ENCODE measurements at places on chromosomes 6 and 20.

GRCh38 chr6:30810813-30811339, 66.5 kb upstream of the IER3 start:
- no peak for DNase-seq

DNA sequence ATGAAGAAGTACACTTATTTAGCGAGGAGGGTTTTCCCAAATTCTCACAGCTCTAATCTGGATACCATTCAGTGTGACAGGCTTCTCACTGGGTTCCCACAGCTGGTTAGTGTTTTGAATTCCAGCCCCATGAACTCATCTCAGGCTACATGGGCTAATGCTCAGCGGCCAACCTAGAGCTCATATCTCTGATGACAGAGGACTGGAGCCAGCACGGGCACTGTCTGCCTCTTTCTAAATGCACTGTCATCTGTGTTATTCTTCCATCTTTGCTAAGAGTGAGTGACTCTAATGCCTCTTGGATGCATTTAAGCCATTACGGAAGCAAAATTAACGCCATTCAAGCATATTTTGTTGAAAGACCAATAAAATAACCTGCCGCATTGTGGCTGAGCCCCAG, 308.9 kb upstream of the JAG1 start:
- peak; percentile 86 for DNase-seq

DNA sequence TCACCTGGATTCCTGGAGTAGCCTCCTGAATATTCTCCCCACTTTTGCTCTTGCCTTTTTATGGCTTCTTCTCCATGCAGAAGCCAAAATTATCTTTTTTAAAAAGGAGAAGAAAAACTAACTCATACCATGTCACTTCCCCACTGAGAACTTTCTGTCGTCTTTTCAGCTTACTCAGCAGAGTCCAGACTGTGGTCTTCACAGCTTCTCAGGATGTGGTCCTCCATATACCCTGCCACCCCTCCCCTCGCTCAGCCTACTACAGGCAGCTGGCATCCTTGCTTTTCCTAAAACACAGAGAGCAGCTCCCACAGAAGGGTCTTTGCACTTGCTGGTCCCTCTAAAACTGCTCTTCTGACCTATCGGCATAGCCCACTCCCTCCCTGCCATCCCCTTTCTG, 89.4 kb upstream of the ISM1 start:
- DNase-seq, result no peak

DNA sequence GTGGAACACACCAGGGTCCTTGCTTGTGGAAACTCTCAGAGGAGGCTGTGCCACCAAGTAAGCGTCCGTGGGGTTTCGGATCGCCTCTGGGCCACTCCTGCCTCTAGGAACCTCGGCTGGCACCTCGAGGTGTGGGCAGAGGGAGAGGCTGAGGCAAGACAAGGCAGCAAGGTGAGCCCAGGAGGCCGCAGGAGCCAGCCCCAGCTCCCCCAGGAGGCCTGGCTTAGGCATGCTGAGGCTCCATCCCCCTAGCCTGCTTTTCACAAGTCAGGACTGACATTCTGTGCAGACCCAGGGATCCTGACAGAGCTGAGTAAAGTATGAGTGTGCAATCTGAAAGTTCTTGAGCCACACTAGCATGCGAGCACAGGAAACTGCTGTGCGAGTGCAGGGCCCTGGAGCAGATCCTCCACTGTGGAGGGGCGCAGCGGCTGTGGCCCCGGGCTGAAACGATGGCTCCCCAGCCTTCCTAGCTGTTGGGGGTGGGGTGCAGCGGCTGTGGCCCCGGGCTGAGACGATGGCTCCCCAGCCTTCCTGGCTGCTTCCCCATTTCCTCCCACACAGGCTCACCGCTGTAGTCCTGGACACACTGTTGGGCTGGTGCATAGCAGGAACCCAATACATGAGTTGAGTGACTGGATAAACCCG, 75.2 kb upstream of the CD93 start:
- no peak for DNase-seq

- no peak for DNase-seq
Observed at GRCh38 chr20:37293301-37293943, 4.0 kb downstream of the MANBAL start.

DNA sequence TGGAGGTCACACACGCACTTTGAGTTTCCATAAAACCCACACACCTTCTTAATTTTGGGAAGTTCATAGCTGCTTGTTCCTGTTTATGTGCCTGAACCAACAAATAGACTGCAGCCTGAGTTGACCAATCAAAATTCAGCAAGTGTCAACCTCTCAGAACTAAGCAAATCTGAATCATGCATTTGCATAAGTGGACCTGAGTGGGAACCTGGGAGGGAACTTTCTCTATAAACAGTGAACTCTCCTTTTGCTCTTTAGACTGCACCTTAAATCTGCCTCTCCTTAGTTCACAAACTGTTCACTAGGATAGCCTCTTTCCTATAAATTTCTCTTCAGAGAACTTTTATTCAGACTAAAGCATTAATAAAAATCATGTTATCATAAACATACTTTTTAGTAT, 37.9 kb downstream of the SLC17A1 start:
- no peak for DNase-seq

DNA sequence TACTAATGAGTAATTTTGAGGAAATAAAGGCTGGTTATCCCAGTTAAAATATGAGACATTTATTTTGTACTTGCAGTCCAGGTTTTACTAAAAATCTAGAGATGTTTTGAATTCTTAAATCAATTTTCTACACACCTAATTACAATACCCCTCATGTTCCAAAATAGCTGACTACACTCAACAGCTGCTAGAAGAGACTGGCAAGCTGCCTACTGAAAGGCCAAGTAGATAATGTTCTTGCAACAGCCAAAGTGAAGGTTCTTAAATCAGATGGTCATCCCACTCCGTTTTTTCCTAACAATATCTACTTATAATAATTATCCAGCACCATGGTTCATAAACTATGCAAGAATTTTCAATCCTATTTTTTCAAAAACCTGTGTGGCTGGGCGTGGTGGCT, 69.0 kb downstream of the DTNBP1 start:
- DNase-seq, result peak; percentile 13

GRCh38 chr6:83985308-83985713, 48.3 kb upstream of the MRAP2 start:
- DNase-seq, result no peak

DNA sequence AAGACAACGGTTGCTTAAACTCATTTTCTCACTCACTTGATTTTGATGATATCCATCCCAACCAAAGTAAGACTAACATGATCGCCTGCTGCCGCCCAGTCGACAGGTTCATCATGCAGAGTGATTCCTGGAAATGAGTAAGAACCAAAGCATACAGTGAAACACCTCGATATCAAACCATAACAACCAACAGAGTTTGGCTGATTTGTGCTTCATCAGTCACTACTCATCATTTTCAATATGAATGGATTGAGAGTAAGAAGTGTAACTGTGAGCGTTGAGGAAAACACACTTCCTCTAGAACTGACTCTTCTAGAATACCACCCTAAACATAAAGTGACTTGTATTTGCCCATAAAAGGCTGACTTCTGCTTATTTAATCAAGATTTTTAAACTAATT, 29.2 kb upstream of the ALDH8A1 start:
- no peak for DNase-seq

DNA sequence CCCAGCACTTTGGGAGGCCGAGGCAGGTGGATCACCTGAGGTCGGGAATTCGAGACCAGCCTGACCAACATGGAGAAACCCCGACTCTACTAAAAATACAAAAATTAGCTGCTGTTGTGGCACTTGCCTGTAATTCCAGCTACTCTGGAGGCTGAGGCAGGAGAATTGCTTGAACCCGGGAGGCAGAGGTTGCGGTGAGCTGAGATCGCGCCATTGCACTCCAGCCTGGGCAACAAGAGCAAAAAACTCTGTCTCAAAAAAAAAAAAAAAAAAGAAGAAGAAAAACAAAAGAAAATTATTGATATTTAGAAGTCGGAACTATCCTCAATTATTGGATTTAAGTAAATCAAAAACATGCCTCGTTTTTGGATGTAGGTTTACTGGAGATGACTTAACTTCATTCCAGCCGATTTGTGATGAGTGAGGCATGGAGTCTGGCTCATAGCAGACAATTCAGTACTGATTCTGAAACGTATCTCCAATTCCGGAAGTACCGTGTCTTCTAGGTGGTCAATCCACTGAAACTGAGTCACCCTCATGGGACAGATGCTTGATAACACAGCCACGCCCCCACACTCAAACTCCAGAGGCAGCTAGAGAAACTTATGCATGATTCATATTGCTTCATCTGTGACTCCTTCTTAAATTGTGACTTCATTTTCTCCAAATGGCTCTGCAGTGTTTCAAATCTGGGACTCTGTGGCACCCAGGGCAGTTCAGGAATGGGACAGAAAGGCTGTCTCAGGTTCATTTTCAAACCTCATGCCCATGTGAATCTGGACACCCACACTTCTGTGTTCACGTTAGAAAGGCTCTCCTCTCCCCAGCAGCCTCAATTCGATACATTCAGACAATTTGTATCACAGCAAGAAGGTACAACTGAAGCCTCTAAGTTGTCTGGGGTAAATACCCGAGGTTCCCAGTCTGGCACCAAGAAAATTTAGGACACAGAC, 110.4 kb upstream of the ARMC2 start:
- DNase-seq, result peak; percentile 85

GRCh38 chr6:165456286-165456685, 146.9 kb upstream of the C6orf118 start:
- no peak for DNase-seq

GRCh38 chr20:10504608-10504993, 69.5 kb downstream of the SLX4IP start:
- DNase-seq, result no peak

- no peak for DNase-seq
Observed at GRCh38 chr20:10454151-10454750, 19.1 kb downstream of the SLX4IP start.

DNA sequence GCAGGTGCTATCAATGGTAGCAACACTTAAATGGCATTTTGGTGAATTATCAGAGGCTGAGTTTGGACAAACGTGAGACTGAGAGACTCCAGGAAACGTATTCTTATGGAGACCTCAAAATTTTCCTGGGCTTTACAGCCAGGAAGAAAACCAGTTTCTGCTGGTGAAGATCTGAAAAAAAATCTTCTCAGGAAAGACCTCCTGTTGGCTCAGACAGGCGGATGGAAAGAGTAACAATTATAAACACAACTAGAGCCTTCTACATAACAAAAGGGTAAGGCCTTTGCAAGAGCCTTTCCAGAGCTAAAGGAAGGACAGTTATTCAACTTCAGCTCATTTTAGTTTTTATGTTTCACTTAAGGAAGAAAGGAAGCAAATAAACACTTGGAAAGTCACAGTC, 274.4 kb downstream of the THBS2 start:
- no peak for DNase-seq

DNA sequence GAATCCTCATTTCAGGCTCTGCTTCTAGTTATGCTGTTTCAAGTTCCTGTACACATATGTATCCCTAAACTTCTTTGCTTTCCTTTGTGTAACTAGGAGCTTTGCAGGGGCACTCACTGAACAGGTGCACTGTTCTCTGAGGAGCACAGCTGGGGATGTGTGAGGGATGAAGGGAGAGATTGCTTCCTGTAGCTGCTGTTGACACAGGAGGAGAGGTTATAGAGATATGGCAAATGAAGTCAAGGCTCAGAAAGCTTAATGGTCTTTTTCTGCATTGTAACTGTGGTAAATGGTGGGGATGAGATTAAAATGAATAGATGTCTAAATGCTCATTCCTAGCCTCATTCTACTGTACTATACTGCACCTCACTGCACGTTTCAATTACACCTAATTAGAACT, 454.3 kb downstream of the BTBD3 start:
- DNase-seq, result no peak

- no peak for DNase-seq
Observed at GRCh38 chr6:23154159-23154558, 584.8 kb downstream of the HDGFL1 start.

- DNase-seq, result no peak
Observed at GRCh38 chr6:17102258-17102870, 514 bp downstream of the STMND1 start.

GRCh38 chr6:156718647-156719394, 58.4 kb upstream of the ARID1B start:
- peak; percentile 49 for DNase-seq

DNA sequence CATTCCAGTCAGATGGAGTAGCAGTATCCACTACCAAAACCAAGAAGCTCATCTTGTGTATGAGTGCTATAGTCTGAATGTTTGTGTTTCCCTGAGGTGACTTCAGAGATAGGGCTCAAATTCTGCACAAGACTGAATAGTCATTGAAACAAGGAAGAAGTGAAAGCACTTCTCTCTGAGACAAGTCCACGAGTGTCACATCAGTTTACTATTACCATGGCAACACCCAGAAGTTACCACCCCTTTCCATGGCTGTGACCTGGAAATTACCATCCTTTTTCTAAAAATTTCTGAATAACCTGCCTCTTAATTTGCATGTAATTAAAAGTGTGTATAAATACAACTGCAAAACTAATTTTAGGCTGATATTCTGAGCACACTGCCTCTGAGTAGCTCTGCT, 682.1 kb upstream of the ADGRB3 start:
- DNase-seq, result no peak

DNA sequence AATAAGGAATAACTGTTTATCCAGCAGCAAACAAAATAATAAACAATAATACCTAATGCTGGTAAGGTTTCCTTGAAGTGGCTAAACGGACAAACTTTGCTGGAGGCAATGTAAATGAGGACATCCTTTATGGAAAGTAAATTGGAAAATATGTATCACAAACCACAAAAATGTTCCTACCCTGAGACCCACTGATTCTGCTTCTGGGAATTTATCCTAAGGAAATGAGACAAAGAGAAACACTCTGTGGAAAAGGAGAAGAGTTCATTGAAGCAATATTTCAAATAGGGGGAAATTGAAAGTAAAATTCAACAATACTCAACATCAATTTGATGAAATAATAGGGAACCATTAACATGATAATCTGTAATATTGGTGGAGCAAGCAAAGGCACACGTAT, 37.9 kb downstream of the MAFB start:
- peak; percentile 75 for DNase-seq

DNA sequence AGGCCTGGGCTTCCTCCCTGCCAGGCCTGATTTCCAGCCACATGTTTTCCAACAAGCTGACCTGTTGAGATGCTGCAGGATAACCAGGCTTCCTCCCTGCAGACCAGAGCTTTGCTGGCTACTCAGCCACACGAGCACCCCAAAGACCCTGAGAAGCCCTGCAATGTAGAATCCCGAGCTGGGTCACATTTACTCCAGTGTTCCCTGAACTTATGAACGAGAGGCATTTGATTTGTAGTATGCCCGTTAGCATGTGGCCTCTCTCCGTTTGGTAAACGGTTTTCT, 4.0 kb downstream of the SIRPA start:
- DNase-seq, result no peak

DNA sequence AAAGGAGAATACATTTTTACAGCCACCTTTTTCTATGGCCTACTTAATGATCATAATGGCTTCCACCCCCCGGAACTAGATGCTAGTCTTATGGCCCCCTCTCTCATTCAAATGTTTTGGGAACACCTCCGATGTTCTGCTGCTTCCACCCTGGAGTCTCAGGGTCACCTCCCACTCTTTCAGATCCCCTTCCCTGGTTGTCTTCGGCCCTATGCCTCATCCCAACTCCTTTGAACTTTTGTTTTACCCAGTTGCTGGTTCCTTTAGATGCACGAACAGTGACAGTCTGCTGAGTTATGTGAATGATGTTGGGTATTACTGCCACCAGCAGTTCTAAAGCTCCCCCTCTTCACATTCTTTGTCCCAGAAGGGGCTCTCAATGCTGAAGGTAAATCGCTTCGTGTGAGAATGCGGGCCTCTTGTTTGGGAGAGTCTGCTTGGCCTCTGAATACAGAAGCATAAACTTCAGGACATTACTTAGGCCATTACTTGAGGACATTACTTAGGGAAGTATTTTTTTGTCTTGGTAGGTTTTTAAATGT, 309.1 kb downstream of the SOX4 start:
- DNase-seq, result no peak
